ENCODE measurements at places on chromosomes 3 and 15.
A peak's percentile ranks its signal among the peaks of the same experiment; 100 is the strongest.

DNA sequence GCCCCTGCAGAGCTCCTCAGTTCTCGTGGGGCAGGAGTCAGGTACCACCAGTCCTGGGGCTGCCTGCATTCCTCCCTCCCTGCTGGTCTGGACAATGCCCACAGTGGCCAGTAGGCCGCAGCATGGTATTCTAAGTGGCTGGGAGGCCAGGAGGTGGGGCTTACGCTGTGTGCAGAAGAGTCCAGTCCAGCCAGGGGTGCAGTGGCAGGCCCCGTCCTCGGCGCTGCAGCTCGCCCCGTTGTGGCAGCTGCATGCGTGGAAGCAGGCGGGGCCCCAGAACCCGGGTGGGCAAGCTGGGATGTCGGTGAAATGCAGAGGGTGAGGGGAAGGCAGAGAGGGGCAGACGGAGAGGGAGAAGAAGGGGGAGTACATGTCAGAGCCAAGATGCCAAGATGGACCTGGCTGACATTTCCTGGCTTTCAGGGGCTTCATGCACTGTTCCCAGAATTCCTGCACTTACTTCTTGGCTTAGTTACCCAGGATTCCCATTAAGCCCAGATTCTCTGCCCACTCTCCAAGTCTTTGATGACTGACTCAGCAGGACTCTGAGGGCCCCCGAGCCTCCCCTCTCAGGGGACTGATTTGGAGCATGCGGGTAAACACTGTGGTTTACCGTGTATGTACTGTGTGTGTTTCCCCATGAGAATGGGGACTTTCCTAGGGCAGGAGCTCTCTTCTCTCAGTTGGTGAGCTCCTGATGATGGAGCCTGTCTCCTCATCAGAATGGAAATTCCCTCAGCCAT lies 47.5 kb downstream of the RAB11A start:
- peak; percentile 40 for DNase-seq

DNA sequence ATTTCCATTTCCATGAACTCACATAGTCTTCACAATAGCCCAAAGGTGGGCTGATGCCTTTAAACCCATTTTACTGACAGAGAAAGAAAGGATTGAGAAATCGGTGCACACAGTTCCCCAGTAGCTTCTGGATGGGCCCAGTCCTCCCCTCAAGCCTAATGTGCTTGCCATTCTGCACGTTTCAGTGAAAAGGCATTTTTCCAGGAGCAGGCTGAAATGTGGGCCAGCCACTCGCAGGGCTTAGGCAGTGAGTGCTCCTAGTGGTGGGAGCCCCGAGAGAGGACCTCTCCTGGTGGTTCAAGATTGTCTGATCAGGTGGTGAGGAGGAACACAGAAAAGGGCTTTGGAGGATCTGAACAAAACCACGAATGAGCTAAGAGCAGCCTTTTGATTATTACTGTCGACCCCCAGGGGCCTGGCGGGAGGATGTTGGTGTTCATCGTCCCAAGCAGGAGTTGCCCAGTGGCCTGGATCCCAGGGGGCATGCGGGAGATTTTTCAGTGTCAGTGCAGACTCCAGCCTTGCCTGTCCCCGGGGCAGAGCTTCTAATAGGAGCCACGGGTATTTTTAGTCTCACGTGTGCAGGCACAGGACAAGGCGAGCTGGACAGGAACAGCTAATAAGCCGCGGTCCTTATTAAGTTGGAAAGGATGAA lies 8.7 kb upstream of the KY start:
- no peak for DNase-seq

GRCh38 chr3:67361770-67362169 lies 292.6 kb downstream of the SUCLG2 start:
- DNase-seq, result no peak

DNA sequence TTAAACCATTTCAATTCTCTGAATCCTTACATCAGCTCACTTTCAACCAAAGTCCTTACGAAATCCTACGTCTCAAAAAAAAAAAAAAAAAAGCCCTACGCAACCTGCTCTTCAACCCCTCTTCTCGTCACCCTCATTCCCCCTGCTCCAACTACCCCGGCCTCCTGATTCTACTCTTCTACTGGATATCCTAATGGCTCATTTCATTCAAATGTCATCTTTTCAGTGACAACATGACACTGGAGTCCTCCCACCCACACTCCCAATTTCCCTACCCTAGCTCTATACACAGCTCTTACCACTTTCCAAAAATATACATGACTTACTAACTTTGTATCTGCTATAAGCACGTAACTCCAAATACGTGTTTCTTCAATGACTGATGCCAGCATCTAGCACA lies 11.5 kb downstream of the UBP1 start:
- DNase-seq, result no peak

- DNase-seq, result peak; percentile 0
Measured at GRCh38 chr15:48423896-48424475, 92.8 kb downstream of the DUT start.

DNA sequence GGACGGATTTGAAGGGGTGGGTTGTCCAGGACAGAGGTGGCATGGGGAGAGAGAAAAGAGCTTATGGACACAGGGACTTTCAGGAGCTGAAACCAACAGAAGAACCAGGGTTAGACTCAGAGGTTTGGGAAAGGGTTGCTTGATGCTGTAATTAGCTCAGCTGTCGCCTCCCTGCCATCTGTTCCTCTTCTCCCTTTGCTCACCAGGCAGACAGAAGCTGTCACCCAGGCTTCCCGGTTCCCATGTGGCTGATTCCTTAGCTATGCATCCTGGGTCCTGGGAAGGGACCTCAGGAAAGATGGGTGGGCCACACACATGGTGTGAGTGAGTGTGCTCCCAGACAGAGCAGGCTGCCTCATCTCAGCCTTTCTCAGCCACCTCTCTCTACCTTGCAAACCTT lies 14.1 kb downstream of the PTPN23 start:
- DNase-seq, result no peak

DNA sequence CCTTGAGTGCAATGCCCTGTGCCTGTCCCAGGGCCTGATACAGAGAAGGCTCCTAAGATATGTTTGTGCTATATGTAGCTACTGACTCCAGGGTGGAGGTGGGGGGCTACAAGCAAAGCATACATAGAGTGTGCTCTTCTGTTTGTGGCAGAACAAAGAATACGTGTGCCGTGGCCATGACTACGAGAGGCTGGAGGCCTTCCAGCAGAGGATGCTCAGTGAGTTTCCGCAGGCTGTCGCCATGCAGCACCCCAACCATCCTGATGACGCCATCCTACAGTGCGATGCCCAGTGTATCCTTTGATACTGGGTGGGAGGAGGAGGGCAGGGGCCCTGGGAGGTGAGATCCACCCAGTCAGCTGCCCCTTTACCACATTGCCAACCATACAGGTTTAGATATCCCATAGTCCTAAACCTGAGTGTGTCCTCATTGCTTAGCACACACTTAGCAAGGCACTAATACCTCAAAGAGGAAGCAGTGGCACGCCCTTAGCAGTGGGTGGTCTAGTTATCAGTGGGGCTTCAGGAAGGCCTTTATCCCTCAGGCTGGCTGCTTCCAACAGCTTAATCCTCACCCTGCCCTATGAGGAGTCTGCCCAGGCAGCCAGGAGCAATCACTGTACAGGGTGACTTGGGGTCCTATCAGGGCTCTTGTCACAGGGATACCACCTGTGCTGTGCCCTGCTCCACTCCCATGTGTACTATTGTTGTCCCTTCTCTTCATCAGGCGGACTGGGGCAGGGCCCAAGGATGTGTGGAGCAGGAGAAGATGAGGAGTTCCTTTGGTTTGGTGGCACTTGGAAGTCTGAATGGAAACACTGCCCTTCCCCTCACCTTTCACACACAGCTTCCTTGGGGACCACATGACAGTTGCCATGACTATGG lies 30.1 kb upstream of the MANF start:
- no peak for DNase-seq

DNA sequence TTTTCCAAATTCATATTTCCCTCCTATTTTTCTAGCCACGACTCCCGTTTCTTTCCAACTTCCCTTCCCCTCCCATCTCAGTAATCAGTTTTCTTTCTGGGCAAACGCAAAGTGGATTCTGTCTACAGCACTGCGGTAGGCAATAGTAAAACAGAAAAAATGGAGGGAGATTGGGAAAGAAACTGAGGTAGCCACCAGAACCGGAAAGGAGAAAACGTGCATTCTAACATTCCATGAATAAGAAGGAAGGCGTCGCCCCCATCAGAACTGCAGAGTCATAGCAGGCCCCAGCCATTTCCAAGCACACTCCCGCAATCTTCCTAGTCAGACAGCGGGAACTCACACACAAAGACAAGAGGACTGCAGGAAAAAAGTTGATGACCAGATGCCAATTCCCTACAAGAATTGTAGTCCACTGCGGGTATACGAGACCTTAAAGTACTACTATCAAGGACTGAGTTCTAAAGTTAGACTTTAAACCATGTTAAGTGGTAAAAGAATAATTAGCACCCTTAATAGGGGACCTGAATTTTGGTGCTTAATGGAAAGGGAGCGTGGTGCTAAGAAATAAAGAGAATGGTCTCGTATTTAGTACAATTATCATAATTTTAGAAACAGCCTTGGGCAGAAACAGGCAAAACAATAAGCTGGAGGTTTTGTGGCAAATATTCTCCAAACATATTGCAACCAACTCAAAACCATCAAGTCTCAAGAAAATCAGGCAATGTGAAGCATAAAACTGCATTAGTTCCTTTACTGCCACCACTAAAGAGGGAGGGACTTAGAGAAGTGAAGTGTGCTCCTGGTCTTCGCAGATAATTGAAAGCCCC lies 1.4 kb downstream of the PFN2 start:
- DNase-seq, result peak; percentile 37

DNA sequence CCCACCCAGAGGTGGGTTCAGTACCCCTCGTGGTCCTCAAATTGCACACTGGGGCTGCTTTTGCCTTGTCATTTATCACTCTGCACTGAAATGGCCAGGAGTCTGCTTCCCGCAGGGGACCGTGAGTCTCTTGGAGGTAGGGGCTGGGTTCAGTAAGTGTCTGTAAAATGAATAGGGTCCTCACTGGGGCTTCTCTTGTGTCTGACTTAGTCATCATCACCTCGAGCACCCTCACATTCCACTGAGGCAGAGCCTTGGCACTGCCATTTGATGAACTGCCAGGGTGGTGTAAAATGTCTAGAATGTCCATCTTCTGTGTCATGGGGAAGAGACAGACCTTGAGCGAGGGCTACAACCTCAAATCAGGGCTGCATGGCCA lies 61.0 kb upstream of the RYK start:
- DNase-seq, result no peak

GRCh38 chr15:69830876-69831275 lies 266.8 kb downstream of the TLE3 start:
- no peak for DNase-seq

GRCh38 chr3:67018105-67018788 lies 20.1 kb downstream of the KBTBD8 start:
- no peak for DNase-seq

GRCh38 chr3:143170074-143170473 lies 50.5 kb downstream of the CHST2 start:
- no peak for DNase-seq

GRCh38 chr3:42505128-42505848 lies 2.8 kb downstream of the VIPR1 start:
- DNase-seq, result no peak

- DNase-seq, result no peak
Measured at GRCh38 chr3:55483196-55484095, 3.7 kb downstream of the WNT5A start.

DNA sequence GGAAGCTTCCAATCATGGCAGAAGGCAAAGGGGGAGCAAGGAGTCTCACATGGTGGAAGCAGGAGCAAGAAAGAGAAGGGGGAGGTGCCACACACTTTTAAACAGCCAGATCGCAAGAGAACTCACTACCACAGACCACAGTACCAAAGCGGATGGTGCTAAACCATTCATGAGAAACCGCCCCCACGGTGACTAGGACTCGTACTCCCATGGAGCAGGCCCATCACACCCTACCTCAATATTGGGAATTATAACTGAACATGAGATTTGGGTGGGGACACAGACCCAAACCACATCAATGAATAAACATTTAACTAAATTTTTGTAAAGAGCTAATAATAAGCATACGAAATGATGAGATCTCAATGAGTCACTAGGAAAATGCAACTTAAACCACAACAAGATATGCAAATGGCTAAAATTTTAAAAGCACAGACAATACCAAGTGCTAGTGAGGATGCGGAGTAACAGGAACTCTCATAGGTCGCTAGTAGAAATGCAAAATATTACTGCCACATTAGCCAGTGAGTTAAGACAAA lies 10.0 kb downstream of the MRPS25 start:
- DNase-seq, result no peak

DNA sequence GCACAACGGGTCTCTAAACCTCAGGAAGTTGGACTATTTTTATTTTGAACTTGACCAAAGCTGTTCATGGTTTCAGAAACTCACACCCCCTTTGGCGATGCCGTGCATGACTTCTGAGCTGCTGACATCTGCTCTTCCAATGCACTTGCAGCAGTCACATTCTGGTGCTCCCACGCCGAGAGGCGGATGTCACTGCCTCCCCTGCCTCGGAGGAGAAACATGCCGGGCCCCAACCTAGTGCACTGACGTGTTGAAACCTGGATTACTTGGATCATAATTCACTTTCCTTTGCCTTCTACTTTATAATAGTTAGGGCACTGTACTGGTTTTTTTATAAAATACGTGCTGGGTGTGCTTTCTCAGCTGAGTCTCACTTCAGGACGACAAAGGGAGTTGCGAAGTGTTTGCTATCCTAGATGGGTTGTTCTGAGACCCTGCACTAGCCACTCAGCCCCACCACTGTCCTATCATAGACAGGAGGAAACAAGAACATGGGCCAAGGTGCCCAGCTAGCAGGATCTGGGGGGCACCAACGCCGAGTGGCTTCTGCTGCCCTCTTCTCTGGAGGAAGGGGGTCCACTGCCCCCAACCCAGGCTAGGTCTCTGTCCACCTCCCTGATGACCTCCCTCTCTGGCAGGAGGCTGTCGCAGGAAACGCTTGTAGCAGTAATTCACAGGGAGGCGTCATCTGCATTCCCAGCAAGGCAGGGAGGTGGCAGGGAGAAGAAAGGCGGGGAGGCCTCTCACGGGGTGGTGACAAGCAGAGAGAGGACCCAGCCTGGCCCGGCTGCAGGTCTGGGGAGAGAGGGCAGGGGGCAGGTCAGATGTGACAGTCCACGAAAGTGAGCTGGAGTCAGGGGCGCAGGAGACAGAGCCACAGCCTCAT lies 158.8 kb upstream of the IQSEC1 start:
- DNase-seq, result no peak

DNA sequence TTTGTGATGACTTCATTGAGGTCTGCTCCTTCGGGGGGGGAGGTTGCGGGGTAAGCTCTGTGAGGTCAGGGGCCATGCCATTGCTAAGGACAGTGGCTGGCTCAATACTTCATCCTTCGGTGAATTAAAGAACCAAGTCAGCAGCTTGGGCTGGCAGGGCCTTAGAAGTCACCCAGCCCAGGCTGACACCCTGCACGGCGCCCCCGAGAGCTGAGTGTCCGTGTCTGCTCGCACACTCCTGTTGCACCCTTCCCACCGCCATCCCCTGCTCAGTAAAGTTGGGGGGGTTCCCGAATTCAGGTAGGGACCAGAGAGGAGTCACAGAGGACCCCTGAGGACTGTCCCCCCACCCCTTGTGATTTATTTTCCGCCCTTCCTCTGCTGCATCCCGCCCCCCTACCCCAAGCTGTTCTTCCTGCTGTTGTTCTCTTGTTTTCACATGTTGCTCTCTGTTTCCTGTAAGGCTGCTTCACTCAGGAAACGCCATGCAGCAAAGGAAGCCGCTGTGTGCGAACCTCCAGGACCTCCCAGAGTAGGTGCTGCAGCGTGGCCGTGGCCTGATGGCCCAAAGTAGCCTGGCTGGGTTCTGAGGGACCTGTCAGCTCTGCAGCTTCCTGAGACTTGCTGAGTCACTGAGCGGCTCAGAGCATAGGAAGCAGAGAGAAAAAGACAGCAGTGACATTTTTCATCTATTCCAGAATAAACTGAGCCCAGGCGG lies 14.4 kb downstream of the EFCC1 start:
- no peak for DNase-seq

- no peak for DNase-seq
Measured at GRCh38 chr3:26962492-26963360, 340.2 kb downstream of the LRRC3B start.

GRCh38 chr3:73580343-73580742 lies 44.4 kb downstream of the PDZRN3 start:
- no peak for DNase-seq

Data from DMS153 (cell line).